ENCODE measurements at places on chromosomes 7 and 10.

DNA sequence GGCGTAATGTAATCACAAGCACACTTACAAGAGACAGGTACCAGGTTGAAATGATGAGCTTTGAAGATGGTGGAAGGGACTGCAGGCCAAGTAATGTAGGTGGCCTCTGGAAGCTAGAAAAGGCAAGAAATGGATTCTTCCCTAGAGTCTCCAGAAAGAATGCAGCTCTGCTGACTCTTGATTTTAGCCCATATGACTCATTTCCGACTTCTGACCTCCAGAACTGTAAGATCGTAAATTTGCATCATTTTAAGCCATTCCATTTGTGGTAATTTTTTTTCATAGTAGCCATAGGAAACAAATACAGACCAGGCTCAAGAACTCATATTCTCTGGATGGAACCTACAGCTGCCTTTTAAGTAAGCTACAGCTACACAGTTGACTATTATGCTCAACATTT lies 315.5 kb downstream of the MAGI2 start:
- DNase-seq = no peak

GRCh38 chr7:69736126-69736810 lies 138.0 kb downstream of the AUTS2 start:
- DNase-seq = no peak

DNA sequence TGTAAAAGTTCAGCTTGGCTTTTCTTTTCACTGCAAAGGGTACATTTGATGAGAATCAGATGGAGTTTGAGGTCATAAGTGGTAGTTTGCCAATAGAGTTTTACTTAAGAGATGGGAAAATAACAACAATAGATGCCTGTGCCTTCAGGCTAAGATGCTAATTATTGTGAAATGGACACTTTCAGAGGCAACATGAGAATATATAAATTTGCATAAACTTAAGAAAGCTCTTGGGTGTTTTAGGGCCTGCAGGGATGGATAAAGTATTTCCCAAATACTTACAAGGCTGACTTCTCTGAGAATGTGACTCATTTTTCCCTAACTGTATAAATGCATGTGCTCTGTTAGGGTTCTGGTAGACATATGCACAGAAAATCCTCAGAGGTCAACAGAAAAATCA lies 200.3 kb upstream of the SVIL start:
- no peak for DNase-seq

- no peak for DNase-seq
These were observed 20.5 kb downstream of the TMEM270 start for GRCh38 chr7:73881352-73882046.

GRCh38 chr10:119769886-119770285 lies 44.0 kb downstream of the INPP5F start:
- DNase-seq = no peak

- no peak for DNase-seq
These were observed 51.8 kb downstream of the CAV1 start for GRCh38 chr7:116576350-116577319.
